ENCODE measurements at places on chromosomes 3 and 15.

DNA sequence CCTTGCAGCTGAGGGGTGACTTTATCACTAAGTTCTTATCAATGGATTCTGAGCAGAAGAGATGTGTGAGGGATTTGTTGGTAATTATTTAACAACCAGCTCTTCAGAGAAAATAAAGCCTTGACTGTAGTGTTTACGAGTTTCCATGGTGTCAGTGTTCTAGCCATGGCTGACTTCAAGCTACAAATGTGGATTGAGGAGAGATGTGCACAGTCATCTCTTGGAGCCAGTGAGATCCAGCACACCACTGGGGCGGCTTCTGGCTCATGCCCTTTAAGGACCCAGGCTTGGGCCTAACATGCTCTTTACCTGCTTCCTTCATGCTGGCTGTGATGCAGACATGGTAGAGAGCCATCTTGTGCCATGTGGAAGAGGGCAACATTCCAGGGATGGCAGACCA, 145.6 kb upstream of the MRPS22 start:
- DNase-seq = no peak

GRCh38 chr3:154089421-154090420, 31.5 kb upstream of the ARHGEF26 start:
- DNase-seq = no peak

GRCh38 chr3:118761291-118761606, 273.4 kb downstream of the IGSF11 start:
- DNase-seq = no peak

DNA sequence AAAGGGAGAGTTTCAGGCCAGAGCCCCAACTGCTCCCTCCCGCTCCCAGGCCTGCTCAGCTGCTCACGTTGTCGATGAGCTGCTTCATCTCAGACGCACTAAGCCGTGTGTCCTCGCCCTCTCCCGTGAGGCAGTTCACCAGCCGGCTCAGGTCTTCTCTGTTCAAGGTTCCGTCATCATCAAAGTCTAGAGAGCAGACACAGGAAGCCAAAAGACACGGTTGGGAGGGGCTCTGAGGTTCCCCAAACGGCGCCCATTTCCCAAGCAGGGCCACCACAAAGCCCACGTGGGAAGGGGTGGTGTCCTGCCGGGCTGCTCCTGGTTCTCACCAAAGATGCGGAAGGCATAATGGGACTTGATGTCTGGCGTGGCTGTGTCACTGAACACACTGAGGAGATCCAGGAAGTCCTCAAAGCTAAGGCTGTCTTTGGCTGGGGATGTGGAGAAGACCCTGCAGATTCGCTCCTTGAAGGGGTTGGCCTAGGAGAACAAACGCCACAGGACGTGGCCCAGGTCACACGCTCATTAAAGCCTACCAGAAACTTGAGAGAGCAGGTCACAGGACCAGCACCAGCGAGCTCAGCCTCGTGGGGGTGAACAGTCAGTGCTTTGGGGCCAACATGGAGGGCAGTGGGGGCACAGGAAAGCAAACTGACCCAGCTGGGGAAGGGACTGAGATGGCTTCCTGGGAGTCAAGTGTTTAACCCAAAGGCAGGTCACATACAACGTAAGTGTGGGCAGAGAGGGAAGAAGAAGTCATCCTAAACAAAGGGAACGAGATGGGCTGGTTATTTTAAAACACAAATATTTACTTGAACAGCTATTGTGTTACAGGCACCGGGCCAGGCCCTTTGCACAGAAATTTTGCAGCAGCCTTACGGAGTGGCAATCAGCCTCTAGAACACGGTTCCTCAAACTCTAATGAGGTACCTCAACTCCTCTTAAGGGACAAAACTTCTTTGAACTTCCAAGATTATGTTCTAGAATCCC, 2.4 kb downstream of the CIB1 start:
- no peak for DNase-seq

- DNase-seq = no peak
These were observed 145.9 kb downstream of the RORA start for GRCh38 chr15:61083081-61083787.

GRCh38 chr3:178982137-178982536, 89.5 kb downstream of the ZMAT3 start:
- no peak for DNase-seq

DNA sequence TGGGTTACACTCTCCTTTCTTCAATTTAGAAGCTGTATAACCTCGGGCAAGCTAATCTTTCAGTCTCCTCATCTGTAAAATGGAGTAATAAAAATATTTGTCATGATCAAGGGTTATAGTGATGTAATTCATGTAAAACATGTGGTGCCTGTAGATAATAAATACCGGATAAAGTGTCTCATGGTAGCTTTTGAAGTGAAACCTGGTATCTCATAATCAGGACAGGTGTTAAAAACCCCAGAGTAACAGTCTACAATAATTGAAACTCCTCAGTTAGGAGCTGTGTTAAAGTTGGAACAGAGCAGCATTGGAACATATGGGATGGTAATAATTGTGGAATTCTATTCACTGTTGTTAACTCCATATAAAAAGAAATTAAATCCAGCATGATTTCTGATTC, 884 bp upstream of the KNL1 start:
- no peak for DNase-seq

GRCh38 chr3:30668051-30668609, 61.7 kb downstream of the TGFBR2 start:
- no peak for DNase-seq

DNA sequence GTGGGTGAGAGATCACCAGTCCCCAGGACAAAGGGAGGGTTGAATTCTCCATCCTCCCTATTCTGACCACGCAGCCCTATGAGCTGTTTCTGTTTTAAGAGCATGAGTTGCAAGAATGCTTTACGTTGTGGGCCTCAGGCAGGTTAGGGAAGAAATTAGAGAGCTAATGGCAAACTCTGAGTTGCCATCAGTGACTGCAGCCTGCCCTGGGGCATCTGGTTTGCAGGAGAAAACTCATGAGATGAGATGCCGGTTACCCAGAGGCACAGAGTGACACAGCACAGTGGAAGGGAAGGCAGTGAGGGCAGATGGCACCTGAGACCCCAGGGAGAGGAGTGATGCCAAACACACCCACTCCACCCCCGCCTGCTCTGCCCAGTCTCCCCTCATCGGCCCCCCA, 265.3 kb downstream of the CD47 start:
- no peak for DNase-seq

GRCh38 chr15:62553911-62554563, 389.0 kb upstream of the C2CD4B start:
- no peak for DNase-seq

DNA sequence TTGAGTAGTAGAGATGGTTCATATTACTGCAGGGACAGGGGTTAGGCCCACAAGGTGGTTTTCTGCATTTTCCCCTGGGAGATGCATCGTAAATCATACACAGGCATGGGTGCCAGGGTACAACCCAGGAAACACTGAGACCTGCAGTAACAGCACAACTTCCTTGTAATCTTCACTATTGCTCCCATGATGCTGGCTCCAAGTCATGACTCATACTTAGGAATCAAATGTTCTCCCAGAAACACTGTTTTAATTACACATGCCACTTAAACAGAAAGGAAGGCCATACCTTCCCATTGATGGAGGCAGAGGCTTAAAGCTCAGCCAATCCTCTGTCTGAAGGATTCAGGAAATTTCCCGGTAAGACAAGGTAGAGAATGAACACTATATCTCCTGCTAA, 106.5 kb downstream of the ERC2 start:
- no peak for DNase-seq

DNA sequence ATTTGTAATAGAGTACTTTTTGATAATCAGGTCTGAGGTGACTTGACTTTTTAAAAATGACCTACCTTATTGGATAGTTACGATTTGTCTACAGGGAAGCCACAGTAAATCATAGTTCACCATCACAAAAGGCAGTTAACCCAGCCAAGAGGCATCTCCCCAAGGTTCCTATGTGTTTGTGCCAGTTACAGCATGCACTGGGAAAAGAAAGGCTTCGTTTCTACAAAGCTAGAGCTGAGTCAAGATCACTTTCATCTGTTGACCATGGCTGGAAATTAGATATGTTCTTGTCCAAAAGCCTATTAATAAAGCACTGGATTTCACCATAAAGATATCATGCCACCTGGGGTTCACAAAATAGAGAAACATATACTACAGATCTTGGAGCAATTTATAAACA, 139.9 kb downstream of the GREM1 start:
- DNase-seq = no peak

DNA sequence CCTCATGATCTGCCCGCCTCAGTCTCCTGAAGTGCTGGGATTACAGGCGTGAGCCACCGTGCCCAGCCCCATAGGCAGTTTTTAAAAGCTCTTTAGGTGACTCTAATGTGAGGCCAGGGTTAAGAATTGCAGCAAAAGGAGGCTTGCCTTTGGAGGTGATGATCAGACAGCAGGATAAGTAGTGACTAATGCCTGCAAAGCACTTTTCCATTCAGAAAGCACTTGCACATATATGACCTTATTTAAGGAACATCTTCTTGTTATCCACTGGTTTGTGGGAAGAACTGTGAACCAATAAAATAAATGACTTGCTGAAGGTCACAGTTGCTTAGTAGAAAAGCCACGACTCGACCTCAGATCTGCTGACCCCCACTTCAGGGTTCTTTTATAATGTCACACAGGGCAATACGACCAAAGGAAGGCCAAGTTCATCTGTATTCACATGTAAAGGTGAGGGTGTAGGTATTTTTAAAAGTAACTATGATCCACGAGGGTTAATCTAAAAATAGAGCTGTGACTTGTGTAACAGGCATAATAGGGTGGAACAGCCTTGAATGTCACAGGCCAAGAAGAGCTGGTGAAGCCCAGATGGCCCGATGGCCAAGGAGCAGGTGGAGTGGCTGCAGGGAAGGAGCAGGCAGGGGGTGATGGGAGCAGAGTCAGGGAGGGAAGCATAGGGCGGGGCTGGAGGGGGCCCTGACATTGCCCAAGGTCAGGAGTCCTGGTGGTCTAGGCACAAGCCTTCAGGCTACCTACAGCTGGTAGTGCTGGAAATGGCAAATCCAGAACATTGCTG, 24.4 kb downstream of the LARP6 start:
- DNase-seq = no peak
